ENCODE measurements at places on chromosomes 11 and 22.

DNA sequence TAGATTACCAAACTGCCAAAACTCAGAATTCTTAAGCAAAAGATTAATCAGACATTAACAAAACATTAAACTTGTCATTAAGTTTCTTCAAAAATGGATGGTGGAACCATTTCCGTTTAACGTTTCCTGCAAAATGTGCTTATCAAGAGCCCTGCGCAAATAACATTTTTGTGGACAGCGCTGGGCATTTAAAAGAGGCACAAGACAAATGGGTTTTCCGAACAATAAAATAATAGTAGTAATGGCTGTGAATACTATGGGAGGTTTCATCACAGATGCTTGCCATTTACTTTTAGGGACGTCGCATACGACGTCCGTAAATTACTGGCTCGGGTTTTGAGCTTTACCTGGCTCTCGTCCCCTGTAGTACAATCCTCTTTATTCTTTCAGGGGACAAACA is 1.1 kb downstream of the NPAT start:
- DNase-seq: no peak

DNA sequence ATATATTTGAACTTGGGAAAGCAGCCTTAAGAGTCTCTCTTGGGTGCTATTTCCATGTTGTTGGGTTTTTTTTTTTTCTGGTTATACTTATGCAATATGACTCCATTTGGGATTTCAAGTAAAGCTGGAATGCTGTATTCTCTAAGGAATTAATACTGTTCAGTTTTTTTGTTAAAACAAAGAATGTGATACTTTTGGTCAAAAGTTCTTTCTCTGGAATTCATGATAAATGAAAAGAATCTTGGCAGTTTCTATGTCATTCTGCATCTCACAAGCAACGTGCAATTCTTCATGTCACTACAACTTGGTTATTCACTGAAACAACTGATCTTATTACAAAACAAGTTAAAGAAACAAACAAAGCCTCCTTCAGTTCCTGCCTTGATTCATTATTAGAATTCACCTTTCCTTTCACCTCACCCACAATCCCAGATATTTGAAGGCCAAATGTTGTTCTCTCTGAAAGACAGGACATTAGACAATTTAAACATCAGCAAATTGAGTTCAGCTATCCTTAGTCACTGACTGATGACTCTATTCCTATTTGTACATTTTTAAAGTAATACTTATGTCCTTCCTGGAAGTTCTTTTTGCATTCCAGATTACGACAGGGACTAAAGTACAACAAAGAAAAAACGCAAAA is 176.2 kb downstream of the SBF2 start:
- DNase-seq: no peak

DNA sequence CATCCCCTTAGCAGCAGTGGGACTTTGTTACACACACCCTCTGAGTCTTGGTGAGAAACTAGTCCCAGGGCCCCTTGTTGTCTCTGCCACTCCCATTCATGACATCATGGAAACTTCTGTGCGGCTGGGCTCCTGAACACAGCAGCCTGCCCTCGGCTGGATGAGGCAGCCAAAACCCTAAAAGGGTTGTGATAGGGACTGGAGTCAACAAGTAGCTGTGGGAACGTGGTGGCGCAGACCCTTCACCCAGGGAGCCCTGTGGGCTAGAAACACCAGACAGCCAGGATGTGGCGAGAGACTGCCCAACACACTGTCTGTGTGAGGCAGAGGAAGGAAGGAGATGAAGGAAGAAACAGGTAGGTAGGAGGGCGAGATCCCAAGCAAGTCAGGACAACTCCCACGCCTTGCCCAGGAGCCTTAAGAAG is 3.9 kb downstream of the CD3D start:
- DNase-seq: no peak

DNA sequence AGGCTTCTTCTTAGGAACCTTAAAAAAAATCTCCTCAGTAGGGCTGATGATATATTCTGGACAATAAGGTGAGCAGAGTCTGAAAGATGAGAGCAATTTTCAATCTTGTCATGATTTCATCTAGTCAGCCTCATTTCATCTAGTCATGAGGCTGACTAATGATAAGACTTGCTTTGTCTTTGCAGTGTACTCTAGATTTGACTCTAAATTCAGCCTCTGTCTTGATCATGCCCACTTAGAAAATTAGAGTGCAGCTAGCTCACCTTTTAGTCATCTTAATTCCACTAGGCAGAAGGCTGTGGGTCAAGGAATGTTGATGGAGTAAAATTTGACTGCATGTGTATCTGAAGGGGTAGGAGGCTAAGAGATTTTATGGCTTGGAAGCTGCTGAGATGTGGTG is 5.5 kb downstream of the EHF start:
- DNase-seq: no peak

DNA sequence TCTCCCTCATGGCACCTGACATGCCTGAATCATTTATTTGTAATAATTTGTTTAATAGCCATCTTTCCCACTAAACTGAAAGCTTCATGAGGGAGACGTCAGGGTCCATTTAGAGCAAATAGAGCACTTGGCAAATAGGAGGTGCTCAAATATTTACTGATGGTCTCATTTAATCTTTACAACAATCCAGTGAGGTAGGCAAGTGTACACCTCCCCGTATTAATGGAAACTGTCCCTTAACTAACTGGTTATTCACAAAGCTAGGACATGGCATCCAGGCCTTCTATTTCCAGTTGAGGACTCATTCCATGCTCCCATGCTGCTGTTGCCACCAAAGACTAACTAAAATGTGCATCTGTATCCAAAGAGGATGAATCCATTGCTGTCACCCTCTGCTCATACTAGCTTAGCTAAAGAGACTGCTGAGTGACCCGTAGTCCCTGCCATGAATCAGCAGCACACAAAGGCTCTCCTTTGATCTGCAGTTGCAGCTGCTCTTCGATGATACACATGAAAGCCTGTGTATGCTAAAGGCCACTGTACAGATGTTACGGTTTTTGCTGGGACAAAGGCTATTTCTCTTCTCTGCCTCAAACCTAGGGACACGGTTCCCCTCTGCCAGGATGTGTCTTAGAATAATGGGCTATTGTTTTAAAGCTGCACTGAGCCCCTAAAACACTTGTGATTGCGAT is 82.6 kb downstream of the RAB30 start:
- no peak for DNase-seq

GRCh38 chr11:57395905-57396623 is 5.6 kb upstream of the PRG2 start:
- no peak for DNase-seq

GRCh38 chr11:17696741-17697140 is 22.6 kb upstream of the MYOD1 start:
- DNase-seq: no peak

DNA sequence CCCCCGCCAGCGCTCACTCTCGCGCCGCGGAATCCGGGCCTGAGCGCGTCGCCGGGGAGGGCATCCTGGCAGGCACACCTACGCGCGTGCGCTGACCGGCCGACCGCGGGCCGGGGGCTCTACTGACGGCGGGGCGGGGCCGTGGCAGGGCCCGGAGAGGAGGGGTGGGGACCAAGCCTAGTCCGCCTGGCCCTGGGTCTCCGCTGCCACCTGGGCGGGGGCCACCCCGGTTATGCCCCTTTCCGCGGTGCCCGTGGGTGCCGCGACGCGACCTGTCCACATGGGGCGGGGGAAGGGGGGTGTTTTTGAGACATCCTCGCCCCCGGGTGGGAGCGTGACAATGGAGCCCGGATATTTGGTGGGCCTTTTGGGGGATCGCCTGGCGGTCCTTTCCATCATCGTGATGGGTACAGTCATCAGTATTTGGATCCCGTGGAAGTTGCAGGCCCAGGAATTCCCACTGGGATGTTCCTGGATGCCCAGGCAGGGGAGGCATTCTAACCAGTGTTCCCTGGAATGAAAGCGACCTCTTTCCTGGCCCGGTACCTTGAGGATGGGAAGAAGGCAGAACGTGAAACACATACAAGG is 2.2 kb downstream of the NCAM1 start:
- no peak for DNase-seq

DNA sequence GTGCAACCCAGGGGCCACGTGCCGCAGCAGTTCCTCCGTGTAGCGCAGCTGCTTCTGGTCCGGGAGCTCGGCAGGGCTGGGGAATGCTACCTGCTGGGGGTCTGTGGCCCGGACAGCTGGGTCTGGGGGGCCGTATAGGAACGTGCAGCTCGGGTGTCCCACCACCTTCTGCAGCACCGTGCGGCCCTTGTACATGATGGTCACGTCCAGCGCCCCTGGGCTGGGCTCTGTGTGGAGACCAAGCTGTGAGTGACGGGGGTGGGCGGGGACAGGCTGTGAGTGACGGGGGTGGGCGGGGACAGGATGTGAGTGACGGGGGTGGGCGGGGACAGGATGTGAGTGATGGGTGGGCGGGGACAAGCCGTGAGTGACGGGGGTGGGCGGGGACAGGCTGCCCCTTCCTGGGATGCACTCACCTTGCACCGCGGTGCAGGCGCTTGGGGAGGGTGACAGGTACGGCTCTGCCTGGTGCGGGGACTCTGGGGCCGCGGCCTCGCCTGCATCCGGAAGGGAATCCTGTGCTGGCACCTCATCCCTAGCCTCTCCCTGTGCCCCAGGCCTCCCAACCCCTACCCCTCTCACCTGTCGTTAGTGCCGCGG is 2.3 kb downstream of the IRF7 start:
- DNase-seq: no peak

- DNase-seq: no peak
Measured at GRCh38 chr11:127143251-127143650, 142.7 kb upstream of the KIRREL3 start.

- no peak for DNase-seq
Measured at GRCh38 chr22:45211848-45212247, 28.8 kb downstream of the KIAA0930 start.

DNA sequence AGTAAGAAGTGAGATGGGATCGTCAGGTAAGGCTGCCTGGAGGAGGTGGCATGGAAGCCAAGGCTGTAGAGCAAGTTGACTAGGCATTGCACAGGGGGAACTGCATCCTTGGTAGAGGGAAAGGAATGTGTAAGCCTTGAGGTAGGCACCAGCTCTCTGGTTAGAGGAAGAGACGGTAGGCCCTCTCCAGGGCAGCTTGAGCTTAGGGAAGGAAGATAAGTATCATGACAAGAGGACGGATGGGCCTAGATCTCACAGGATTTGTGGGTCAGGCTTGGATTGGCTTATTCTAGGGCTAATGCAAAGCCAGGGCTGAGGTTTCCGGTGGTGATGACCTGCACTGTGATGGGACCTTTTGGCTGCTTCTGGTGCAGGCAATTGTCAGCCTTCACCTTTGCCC is 1035.8 kb downstream of the TBC1D22A start:
- DNase-seq: no peak

GRCh38 chr11:60390419-60390818 is 5.8 kb upstream of the MS4A14 start:
- DNase-seq: no peak

DNA sequence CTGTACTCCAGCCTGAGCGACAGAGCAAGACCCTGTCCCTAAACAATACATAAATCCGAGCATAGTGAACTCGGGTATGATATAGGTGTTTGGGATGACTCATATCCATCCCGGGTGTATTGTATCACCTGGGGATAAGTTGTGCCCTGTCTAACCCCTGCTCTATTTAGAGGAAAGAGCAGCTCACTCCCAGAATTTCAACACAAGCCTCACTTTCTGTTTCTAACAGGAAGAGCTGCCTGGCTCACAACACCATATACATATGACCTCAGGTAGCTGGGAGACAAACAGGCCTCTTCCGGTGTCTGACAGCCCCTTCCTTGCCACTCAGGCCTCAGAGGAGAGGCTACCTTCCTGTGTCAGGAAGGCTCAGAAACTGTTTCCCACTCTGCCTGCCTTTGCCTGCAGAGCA is 9.9 kb upstream of the MICALL1 start:
- DNase-seq: no peak

DNA sequence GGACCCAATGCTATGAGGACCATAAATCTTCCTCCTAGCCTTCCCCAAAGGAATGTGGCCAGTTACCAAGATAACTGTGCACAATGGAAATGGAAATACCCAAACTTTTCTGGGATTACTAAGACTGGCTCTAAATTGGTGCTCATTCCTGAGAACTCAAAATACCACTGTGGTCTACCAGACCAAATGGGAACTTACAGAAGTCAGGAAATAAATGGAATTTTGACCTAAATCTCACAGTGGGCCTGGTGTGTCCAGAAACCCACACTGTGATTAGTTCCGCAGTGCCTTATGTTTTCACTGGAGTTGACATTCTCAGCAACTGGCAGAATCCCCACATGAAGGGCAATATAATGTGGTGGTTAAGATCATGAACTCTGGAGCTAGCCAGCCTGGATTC is 99.4 kb upstream of the ZC3H12C start:
- DNase-seq: no peak

GRCh38 chr11:10091314-10092045 is 202.5 kb downstream of the SBF2 start:
- DNase-seq: no peak

DNA sequence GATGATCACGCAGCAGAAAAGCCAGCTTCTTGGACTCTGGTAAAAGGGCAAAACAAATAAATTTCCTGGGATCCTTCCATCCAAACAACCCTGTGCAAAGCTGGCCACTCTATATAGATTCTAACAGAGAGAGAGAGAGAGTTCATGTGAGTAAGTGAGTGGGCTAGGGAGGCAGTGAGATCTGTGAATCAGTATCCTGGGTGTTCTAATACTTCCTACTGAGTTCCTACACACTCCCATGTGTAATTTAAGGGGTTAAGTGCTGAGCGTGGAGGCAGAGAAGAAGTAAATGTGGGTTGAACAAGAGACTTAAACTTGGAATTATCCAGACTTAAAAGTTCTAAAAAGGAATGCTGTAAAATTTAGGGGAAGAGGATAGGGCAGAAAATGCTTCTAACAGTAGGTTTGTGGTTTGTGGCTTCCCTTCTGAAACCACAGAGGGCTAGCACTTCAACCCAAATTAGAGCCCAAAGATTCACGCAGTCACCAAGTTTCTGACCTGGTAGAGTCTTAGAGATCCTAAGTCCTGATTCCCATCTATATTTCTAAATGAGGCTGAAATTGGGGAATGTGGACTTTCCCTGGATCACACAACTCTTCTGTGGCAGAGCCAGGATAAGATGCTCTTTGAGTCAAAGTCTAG is 413.9 kb downstream of the TENM4 start:
- DNase-seq: no peak

DNA sequence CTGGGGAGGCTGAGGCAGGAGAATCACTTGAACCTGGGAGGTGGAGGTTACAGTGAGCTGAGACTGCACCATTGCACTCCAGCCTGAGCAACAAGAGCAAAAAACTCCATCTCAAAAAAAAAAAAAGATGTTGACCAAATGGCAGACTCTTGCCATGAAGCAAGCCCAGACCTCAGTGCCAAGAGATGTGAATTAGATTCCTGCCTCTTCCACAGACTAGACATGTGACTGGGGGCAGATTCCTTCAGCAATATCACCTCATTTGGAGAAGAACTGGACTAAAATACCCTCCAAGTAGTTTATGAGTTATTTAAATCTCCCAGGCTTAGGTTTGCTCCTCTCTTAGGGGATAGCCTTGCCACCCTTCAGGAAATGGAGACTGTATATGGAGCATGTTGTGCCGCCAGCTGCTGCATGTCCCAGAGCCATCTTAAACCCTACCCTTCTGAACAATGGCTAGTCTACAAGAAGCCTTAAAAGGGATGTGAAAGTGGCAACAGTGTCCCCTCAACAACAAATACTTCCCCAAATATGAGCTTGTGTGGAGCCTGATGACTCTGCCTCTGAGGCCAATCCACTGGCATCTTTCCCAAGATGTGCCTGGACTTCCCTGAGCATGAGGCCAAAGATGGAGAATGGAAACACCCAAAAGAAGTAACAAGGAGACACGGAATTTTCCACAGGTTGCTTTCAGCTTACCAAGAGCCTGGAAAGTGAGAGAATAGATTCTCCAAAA is 763 bp upstream of the MS4A7 start:
- no peak for DNase-seq
